Suppressor macrophage treated with lipopolysaccharide for 1 hour (primary cell): ENCODE measurements at places on chromosomes 5 and 9.

DNA sequence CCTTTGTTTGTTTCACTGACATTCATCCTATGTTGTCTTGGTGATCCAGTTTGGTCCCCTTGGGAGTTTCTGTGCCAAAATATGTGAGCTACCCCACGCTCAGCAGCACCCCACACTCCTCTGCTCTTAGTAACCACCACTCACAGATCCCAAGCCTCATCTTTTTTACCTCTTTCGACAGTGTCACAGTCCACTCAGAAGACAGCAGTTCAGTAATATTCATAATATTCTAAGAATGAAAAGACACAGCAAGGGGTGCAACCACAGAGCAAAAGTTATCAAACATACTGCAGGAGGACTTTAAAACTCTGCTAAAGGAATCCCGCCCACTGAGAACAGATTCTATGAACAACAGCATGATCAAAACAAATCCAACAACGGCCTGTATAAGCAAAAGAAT is 28.2 kb downstream of the RNF130 start:
- no peak for DNase-seq

GRCh38 chr9:14006386-14007187 is 307.4 kb downstream of the NFIB start:
- DNase-seq = no peak

- DNase-seq = no peak
Measured at GRCh38 chr5:170861667-170861916, 226 bp upstream of the RANBP17 start.

GRCh38 chr9:91676046-91676445 is 252.4 kb upstream of the NFIL3 start:
- no peak for DNase-seq

DNA sequence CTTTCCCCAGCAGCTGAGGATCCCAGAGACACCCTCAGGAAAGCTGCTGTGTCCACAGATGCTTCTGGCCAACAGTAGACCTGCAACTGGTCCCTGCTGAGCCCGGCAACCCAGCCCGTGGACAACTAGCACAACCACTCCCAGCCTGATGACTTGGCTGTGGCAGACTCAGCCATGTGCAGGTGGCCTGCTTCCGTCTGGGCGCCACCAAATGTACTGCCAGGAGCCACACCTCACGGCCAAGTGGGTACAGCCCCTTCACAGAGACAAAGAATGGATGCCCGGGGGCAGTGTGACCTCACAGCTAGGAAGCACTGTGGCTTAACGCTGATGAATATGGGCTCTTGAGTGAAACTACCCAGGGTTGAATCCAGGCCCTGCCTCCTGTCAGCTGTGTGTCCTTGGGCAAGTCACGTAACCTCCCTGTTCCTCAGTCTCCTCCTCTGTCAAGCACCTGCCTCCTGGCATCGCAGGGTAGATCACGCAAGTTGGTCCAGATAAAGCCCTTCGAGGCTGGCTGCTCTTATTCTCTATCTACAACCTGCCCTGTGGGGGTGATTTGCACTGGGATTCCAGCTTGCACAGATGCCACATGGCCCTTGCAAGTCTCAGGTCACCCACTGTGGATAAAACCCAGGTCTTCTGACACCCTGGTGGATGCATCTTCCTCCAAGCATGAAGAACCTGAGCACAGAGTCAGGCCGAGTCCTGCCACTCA is 225.0 kb downstream of the PBX3 start:
- no peak for DNase-seq

DNA sequence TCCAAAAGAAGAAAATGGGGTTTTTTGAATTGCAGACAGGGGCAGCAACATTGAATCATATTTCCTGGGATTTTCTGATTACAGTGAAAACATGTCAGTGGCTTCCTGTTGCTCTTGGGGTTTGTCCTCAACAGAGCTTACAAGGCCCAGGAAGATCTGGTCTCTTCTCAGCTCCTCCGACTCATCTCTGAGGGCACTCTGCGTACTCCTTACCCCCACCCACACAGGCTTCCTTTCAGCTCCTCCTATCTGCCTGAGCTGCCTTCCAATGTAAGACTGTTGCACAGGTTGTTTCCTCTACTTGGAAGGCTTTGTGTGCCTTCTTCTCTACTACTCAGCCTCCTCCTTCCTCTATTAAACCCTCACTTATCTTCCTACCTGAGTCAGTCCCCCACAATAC is 245.1 kb upstream of the MEF2C start:
- peak; percentile 84 for DNase-seq
